ENCODE measurements at places on chromosomes 1 and 21.

- DNase-seq, result no peak
Measured at GRCh38 chr1:59061876-59062275, 235.0 kb upstream of the FGGY start.

DNA sequence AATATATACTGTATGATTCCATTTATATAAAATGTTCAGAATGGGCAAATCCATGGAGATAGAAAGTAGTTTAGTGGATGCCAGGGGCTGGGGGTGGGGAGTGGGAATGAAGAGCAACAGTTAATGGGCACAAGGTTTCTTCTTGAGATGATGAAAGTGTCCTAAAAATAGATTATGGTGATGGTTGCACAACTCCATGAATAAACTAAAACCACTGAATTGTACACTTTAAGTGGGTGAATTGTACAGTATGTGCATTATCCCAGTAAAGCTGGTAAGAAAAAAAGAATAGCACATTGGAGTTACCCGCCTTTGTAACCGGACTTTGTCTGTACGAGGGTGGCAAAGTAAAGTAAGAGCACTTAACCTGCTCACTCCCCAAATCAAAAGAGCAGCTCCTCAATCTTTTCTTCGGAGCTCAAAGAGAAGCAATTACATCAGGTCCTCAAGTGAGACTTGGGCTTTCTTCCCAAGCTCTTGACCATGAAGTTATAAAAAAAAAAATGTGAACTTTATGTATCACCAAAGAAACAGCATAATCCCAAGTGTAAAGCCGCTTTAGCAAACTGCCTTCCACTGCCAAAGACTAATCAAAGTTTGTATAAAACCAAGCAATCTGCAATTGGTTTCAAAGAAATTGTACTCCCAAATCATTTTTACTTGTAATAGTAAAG, 32.1 kb downstream of the ALDH9A1 start:
- no peak for DNase-seq

DNA sequence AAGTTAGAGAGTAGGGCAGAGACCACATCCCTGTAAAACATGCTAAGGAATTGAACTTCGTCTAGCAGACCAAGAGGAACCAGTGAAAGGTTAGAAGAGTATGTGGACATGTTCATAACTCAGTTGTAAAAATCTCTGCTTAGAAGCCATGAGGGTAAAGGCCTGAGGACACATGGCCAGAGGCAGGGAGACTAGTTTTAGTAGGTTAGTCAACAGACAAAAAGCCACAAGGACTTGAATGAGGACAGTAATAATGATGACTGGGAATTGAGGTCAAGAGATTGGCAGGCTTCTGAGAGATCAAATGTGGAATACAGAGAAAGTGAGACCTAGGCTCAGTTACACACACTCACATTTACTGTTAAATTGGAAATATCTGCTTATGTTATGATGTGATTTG, 205.5 kb upstream of the HOOK1 start:
- DNase-seq, result no peak

- DNase-seq, result no peak
Measured at GRCh38 chr21:38171723-38172344, 85.0 kb upstream of the KCNJ15 start.

DNA sequence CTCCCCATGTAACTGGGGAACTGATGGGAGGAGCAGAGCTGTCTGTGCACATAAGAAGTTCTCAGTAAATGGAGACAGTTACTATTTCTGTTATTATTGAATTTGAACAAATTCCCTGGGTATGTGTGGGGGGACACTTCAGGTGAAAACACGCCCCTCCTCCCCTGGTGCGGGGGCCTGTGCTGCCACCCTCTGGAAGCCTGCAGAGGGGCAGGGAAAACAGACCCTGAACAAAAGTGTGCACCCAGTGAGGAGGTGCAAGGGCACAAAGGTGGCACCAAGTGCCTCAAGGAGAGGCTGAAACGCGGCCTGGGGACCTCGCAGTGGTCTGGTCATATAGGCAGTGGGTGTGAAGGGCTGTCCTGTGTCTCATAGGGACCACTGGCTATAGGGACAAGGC, 18.2 kb upstream of the NADK start:
- DNase-seq, result no peak

DNA sequence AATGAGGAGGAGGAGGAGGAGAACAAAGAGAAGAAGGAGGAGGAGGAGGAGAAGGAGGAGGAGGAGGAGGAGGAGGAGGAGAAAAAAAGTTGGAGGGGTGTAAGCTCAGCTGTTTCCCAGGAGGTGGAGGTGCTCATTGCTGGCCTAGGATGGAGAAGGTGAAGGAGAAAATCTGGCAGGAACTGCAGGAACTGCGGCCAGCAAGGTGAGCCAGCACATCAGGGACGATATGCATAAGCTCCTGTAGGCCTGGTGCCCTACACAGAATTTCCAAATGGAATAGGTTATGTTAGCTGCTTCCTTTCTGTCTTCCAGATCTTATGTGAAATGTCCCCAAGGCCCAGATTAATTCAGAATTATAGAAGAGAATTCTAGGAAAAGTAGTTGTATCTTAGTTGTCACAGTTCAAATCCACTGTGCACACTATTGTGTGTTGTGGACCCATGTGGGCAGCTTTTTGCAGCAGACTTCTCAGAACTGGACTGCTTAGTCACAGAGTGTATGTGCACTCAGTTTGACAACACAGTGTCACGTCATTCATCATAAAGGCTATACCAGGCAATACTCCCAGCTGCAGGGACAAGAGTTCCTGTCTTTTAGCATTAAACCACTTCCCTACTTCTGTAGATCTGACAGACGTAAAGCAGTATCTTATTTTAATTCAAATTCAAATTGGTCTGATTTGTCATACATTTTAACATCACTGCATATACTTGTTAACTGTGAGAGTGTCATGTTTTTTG, 303.7 kb downstream of the HLX start:
- DNase-seq, result no peak

DNA sequence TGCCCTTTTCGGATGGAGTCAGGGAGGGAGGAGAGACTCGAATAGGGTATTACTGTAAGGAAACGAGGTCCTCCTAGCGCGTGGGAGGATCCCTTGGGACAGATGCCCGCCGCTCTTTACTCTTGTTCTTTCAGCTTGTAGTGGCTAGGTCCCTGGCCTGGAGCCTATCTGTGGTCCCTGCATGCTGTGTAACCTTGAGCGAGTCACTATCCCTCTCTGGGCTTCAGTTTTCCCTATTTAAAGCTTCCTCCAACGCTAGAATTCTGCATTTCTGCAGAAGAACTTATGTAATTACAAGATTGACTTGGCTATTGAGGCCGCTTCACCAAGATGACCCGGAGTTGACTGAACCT, 744 bp downstream of the MIER1 start:
- no peak for DNase-seq

DNA sequence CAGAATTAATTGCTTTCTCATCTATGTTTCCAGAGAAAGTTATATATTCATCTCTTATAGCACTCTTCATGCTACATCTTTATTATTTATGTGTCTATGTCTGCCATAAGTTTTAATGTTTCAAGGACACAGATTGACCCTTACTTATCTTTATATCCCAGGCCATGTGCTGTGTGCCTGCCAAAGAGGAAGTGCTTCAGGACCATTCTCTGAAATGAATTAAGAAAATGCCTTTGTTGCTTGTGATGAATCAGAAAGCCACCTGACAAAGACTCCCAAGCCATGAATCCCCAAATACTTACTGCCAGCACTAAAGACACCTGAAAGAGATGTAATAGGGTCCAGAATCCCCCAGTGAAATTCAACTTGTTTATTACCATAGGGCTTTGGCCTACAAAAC, 342.1 kb upstream of the C1orf87 start:
- no peak for DNase-seq

GRCh38 chr1:112060261-112060660, 70.8 kb upstream of the KCND3 start:
- DNase-seq, result no peak

- DNase-seq, result no peak
Measured at GRCh38 chr1:228141226-228142044, 1.4 kb downstream of the GUK1 start.

Data from Panc1 (cell line).